GM19239 (cell line): ENCODE measurements at places on chromosomes 4 and X.

GRCh38 chrX:154986826-154987575, 35.5 kb downstream of the F8 start:
- DNase-seq = no peak

DNA sequence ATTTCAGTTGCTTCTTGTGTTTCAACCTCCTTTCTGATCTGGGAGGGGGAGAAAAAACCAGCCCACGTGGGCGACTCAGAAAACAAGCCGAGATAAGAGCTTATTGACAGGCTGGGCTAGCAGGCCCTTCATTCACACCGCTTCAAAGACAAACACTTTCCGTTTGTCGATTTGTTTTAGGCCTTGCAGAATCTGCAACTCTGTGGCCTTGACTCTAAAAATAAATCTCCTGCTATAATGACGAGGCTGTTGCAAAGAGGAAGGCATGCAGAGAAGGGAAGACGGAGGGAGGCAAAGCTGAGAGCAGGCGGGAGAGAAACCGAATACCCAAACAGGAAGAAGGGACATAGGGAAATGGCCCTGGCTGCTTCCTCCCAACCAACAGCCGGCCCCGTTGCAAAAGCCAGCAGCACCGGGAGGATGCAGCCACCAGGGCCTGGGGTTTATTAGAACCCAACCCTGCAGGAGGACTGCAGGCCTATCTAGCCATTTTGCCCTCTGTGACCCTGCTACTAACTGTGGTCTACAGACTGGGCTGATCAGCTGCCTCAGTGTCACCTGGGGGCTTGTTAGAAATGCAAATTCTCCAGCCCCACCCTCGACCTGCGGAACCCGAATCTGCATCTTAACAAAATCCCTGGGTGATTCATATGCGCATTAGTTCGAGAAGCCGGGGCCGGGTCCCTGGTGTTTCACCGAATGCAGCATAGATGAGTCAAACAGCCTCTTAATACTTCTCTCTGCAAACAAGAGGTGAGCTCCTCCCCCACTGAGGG, 325.5 kb downstream of the BCOR start:
- DNase-seq = no peak

DNA sequence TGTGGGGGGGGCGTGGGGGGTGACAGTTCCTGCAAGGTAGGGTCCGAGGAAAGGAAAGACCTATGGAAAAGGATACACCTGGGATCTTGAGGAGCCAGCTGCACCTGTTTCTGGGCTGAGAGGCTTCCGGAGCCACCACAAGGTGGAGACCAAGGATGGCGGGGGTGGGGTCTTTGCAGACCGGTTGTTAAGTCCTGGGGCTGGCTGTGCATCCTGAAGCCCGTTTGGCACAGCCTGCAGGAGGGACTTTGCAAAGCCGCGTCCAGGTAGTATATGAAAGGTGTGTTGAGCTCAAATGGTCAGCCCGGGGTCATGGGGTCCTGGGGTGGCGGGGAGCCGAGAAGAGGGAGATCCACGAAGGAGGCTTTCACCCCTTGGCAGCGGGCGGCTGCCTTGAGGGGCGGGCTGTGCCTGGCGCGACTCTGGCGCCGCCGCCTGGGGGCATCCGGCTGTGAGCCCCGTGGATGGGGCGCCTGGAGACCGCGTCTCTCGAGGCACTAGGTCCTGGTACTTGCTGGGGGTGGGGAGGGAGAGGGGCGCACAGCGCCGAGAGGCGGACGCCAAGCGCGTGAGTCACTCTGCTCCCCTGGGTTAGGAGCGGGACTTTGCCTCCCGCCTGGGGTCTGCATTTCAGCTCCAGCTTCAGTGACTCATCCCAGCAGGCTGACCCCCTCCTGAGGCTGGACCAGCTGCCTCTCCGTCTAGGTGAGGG, 58.2 kb upstream of the DYNLT3 start:
- DNase-seq = no peak

DNA sequence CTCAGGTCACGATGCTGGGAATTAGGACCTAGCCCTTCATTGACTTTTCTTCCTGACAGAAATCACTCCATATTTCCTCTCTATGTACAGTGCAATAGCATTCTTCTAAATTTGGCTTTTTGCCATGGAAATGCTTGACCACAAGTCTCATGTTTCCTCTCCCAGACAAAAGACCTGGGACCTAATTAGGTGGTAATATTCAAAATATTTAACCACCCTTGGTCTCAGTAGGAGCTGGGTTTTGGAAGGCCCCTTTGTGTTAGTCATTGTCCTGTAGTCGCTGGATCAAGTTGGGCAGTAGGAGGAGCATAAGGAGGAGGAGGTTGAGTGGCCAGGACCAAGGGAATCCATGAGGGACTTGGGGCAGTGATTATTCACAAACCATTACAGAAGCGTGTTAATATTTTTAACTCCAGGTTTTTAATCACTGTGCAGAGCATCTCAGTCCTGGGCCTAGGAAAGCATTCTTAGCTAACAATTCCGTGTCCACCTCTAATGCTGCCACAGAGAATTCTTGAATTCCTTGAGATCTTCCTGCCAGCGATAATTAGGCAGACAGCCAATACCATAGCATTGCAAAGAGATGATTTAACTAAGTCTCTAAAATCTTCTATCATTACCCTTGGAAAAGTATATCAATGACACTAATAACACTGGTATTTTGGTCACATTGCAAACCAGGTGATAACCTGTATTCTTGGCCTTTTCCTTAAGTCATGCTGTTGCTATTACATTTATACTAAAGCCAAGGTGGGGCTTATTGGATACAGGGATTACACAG, 25.0 kb upstream of the SHROOM4 start:
- no peak for DNase-seq

DNA sequence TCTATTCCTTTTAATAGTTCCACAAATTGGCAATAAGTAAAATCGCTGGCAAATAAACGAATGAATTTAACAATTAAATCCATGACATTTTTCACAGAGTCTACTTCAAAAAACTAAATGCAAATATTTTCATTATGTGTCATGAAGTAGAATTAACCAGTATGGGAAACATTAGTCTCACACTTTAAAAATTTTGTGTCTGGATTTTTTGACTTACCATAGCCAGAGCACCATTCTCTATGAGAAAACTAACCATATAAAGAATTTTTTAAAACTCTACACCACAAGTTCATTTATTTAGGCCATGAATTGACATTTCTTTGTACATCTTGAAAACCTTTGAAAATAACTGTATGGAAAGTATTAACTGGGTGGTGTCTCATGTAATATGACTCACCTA, 41.2 kb downstream of the PRDM5 start:
- no peak for DNase-seq

DNA sequence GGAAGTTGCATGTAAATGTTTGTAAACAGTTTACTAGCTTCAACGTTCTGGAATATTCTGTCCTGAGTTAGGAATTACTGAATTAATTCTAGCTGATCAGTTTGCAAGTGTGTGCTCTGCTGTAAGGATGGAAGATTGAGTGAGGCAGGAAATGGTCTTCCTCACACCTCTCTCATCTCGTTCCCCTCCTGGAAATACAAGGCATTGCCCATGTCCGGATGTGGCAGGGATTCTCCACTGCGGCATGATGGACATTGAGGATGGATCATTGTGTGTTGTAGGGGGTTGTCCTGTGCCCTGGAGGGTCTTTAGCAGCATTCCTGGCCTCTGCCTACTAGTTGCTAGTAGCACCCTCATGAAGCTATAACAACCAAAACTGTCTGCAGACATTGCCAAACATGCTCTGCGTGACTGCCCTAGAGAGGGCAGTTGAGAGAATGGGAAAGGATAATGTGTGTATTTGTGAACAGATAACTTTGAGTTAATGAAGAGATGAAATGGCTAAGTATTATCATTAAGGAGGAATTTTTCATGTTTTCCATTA, 12.6 kb downstream of the CA5B start:
- no peak for DNase-seq

DNA sequence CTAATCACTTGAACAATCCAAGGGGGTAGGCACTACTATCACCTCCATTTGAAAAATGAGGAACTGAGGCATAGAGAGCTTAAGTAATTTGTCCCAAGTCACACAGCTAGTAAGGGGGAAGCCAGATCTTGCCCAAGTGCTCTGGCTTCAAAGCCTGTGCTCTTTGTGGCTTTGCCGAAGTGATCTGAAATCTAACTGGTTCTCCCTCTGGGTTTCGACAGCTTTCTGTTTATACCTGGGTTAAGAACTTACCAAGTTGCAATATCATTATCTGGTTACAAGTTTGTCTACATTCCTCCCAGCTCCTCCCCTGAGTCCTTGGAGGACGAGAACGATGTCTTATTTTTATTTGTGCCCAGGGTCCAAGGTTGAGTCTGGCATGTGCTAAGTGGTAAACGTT, 125.3 kb upstream of the RAI2 start:
- no peak for DNase-seq

GRCh38 chr4:83660578-83660977, 124.7 kb downstream of the GPAT3 start:
- DNase-seq = no peak

DNA sequence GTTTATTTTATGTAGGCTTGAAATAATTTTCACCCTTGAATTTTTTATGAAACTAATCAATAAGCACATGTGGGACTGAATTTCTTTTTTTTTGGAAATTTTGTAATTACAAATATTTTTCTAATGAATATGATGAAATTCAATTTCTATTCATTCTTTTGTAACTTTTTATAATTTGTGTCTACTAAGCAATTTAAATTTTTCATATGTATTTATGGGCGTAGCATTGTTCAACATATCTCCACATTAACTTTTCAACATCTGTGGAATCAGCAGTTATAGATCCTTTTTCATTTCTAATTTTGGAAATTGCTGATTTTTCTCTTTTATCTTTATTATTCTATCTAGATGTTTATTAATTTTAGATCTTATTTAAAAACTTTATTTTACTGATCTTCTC, 1320.3 kb downstream of the C4orf33 start:
- DNase-seq = no peak
